Large intestine (tissue), 12 donors: ENCODE measurements at places on chromosomes 2 and 18. TPM values are rescaled to one million over a fixed set of nuclear protein-coding genes. Genes with fewer than 3 reads are reported as not detected.

GRCh38 chr2:67993329-67993728 is 69.5 kb downstream of the C1D start:
- no peak overlapping the region for H3K27ac ChIP-seq
- H3K27me3 ChIP-seq, result no peaks in the 10 kb centered on the region
- no peaks in the 10 kb centered on the region for H3K36me3 ChIP-seq
- DNase-seq, result no peak

GRCh38 chr18:32393407-32393806 is 77.3 kb downstream of the GAREM1 start:
- H3K4me1 ChIP-seq, result no peaks in the 10 kb centered on the region
- DNase-seq, result no peak
- H3K27me3 ChIP-seq, result no peaks in the 10 kb centered on the region
- no peak overlapping the region for H3K4me3 ChIP-seq
- H3K27ac ChIP-seq, result no peak overlapping the region

DNA sequence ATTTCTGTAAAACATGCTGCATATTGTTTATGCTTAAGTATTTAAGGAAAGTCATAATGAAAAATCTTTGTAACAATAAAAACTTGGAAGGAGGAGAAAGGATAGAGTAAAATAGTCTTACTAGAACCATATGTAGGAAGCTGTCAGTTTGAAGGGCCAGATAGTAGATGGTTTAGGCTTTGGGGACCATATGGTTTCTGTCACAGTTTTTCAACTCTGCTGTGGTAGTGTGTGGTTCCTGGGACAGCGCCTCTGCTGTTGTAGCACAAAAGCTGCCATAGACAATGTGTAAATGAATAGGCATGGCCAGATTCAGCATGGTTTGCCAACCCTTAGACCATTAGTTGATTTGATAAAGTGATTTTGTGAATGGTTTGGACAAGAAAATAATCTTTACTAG is 75.5 kb downstream of the SLC39A10 start:
- H3K27me3 ChIP-seq, result no peaks in the 10 kb centered on the region
- H3K36me3 ChIP-seq, result peaks cover 11% of the 10 kb centered on the region
- H3K4me1 ChIP-seq, result no peaks in the 10 kb centered on the region
- H3K4me3 ChIP-seq, result no peak overlapping the region
- no peak overlapping the region for H3K27ac ChIP-seq

- H3K4me1 ChIP-seq, result no peaks in the 10 kb centered on the region
- no peak for DNase-seq
- no peak overlapping the region for H3K27ac ChIP-seq
- H3K4me3 ChIP-seq, result no peak overlapping the region
- H3K27me3 ChIP-seq, result no peaks in the 10 kb centered on the region
These were observed 69.9 kb downstream of the LIMS1 start for GRCh38 chr2:108604196-108604595.

- H3K27me3 ChIP-seq, result no peaks in the 10 kb centered on the region
- peaks cover 3% of the 10 kb centered on the region for H3K4me1 ChIP-seq
- peaks cover 44% of the 10 kb centered on the region for H3K36me3 ChIP-seq
- H3K27ac ChIP-seq, result no peak overlapping the region
- H3K4me3 ChIP-seq, result no peak overlapping the region
- DNase-seq, result no peak
These were observed 60.8 kb downstream of the ABCG8 start for GRCh38 chr2:43899589-43899988.

- no peak for DNase-seq
- H3K36me3 ChIP-seq, result no peaks in the 10 kb centered on the region
- H3K27ac ChIP-seq, result no peak overlapping the region
- no peaks in the 10 kb centered on the region for H3K4me1 ChIP-seq
These were observed 49.8 kb upstream of the NAB1 start for GRCh38 chr2:190599073-190599472.

DNA sequence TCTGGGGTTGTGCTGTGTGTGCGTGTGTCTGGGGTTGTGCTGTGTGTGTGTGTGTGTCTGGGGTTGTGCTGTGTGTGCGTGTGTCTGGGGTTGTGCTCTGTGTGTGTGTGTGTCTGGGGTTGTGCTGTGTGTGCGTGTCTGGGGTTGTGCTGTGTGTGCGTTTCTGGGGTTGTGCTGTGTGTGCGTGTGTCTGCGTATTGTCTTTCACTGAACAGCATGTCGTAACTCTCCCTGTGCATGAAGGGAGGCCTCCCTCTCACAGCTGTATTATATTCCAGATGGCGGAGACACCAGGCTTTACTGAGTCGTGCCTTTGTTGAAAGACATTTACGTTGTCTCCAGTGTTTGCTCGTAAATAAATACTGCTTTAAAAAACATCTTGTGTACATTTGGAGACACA is 5.9 kb downstream of the ACKR3 start:
- no peak overlapping the region for H3K4me3 ChIP-seq
- DNase-seq, result no peak
- H3K27me3 ChIP-seq, result no peaks in the 10 kb centered on the region
- H3K36me3 ChIP-seq, result peaks cover 51% of the 10 kb centered on the region
- peaks cover 56% of the 10 kb centered on the region for H3K4me1 ChIP-seq

DNA sequence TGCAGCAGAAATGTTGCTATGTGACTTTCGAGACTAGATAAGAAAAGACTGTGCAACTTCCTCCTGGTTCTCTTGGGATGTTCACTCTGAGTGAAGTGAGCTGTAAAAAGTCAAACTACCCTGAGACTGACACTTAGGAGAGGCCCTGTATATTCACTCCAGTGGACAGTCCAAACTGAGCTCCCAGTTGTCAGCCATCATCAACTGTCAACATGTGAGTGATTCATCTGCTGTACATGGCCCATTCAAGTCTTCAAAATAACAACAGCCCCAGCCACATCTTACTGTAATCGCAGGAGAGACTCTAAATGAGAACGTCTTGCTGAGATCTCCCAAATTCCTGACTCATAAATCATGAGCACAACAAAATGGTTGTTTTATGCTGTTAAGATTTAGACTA is 8.5 kb upstream of the UNC80 start:
- no peak overlapping the region for H3K4me3 ChIP-seq
- H3K27me3 ChIP-seq, result no peaks in the 10 kb centered on the region
- no peak overlapping the region for H3K27ac ChIP-seq

- no peak overlapping the region for H3K4me3 ChIP-seq
- no peaks in the 10 kb centered on the region for H3K4me1 ChIP-seq
- peaks cover 16% of the 10 kb centered on the region for H3K27me3 ChIP-seq
- H3K27ac ChIP-seq, result no peak overlapping the region
- no peaks in the 10 kb centered on the region for H3K36me3 ChIP-seq
These were observed 53.3 kb downstream of the INHBB start for GRCh38 chr2:120398996-120399888.

DNA sequence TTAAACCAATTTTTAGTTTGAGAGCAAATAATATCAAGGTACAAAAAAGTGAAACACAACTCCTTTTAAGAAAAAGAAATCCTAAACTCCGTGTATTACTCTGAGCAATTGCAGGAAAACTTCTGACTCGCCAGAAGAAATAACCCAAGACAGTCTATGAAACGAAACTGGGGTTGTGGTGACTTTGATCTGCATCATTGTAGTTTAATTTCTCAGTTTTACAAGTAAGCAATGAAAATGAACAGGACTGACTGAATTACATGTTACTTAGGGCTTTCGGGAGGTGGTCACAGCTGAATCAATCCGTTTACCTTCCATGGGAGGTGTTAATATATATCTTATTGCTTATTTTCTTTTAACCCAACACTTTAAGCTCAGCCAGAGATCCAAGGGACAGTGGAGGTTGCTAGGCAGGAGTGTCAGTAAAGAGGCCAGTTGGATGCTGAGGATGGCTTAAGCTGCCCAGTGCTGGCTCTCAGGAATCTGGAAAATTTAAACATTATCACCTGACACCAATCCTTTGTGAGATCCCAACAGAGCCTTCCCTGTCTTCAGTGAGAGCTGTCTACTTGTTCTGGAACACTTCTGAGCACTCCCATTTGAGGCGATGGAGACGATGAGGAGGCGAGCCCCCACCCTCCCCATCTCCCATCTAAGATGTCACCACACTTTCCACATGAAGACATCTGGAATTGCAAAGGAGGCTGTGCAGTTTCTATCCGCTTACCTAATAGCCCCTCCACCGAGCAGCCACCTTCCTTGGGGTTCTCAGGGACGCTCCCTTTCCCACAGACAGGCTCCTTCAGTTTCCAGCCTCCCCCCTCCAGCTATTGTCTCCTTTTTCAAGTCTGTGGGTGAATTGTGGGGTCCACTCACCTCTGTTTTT is 3.6 kb upstream of the RAB31 start:
- H3K4me3 ChIP-seq, result no peak overlapping the region
- H3K27me3 ChIP-seq, result peaks cover 30% of the 10 kb centered on the region
- H3K36me3 ChIP-seq, result no peaks in the 10 kb centered on the region
- H3K4me1 ChIP-seq, result peaks cover 14% of the 10 kb centered on the region
- DNase-seq, result no peak

D2HGDH gene
- polyA plus RNA-seq, result 47.1 TPM
